CD8-positive, alpha-beta memory T cell (primary cell): ENCODE measurements at places on chromosomes 12 and 14. TPM values are rescaled to one million over a fixed set of nuclear protein-coding genes. Genes with fewer than 3 reads are reported as not detected.

The PITPNM2 gene
- total RNA-seq, result 5.1 TPM

GRCh38 chr12:124919521-124920352 is 5.3 kb upstream of the UBC start:
- H3K4me3 ChIP-seq, result peak overlapping the region; percentile 44
- DNase-seq, result peak; percentile 60
- peak overlapping the region; percentile 100 for H3K27ac ChIP-seq
- H3K36me3 ChIP-seq, result no peaks in the 10 kb centered on the region

DNA sequence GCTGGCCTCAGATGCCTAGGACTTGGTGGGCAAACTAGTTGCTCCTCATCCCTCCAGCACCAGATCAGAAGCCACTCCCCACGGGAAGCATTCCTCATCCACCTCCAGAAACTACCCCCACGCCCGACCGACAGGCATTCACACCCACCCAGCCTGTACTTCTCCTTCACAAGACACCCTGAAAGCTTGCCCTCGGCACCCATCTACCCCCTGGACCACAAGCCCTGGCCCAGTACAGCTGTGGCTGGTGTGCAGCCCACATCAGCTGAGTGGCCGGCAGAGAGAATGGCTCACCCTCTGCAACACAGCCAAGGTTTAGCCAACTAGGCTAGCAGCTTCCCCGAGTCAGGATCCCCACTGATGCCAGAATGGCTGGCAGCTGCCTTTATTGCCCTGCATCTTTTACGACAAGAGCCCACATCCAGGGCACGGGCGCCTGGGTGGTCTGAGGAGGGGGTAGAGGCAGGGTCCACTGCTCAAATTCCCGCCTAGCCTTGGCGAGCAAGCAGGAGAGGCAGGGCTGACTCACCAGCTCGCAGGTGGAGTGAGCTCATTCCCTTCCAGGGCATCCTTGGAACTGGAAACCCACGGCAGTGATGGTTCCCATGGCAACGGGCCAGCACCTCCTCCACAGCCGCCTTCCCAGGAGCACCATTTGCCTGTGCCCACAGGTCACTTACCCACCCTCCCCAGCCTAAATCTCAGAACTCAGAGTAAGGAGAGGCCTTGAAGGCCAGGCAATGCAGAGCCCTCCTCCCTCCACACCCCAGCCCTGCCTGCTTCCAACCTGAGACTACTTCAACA is 17.1 kb downstream of the ACTN1 start:
- no peaks in the 10 kb centered on the region for H3K36me3 ChIP-seq
- no peak overlapping the region for H3K4me3 ChIP-seq
- H3K27me3 ChIP-seq, result no peaks in the 10 kb centered on the region
- DNase-seq, result no peak
- H3K4me1 ChIP-seq, result peaks cover 77% of the 10 kb centered on the region

- H3K27ac ChIP-seq, result no peak overlapping the region
- H3K27me3 ChIP-seq, result no peaks in the 10 kb centered on the region
- H3K36me3 ChIP-seq, result no peaks in the 10 kb centered on the region
- no peaks in the 10 kb centered on the region for H3K4me1 ChIP-seq
- H3K4me3 ChIP-seq, result no peak overlapping the region
Measured at GRCh38 chr12:64181430-64182291, 40.4 kb downstream of the KICS2 start.

DNA sequence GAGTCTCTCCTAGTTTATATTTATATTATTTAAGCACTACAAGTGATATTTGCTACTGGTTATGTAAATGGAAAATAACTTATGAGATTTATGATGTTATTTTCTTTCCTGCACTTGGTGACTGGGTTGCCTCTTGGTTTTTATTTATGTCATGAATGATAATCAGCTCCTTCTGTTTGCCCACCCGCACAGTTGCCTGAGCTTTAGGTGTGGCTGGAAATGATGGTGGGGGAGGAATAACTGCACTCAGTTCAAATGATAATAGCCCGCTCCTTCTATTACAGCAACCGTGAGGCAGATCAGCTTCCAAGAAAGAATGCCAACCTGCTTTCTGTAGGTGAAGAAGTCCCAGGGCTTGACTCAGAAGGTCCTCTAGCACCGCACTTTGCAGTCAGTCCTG is 190.2 kb upstream of the CAND1 start:
- no peak for DNase-seq
- no peak overlapping the region for H3K4me3 ChIP-seq
- H3K27me3 ChIP-seq, result no peaks in the 10 kb centered on the region
- H3K36me3 ChIP-seq, result no peaks in the 10 kb centered on the region
- no peaks in the 10 kb centered on the region for H3K4me1 ChIP-seq

- no peaks in the 10 kb centered on the region for H3K36me3 ChIP-seq
- H3K27ac ChIP-seq, result no peak overlapping the region
- H3K4me3 ChIP-seq, result no peak overlapping the region
- no peaks in the 10 kb centered on the region for H3K4me1 ChIP-seq
- H3K27me3 ChIP-seq, result no peaks in the 10 kb centered on the region
- no peak for DNase-seq
Measured at GRCh38 chr12:101733166-101733565, 6.1 kb downstream of the SYCP3 start.

DNA sequence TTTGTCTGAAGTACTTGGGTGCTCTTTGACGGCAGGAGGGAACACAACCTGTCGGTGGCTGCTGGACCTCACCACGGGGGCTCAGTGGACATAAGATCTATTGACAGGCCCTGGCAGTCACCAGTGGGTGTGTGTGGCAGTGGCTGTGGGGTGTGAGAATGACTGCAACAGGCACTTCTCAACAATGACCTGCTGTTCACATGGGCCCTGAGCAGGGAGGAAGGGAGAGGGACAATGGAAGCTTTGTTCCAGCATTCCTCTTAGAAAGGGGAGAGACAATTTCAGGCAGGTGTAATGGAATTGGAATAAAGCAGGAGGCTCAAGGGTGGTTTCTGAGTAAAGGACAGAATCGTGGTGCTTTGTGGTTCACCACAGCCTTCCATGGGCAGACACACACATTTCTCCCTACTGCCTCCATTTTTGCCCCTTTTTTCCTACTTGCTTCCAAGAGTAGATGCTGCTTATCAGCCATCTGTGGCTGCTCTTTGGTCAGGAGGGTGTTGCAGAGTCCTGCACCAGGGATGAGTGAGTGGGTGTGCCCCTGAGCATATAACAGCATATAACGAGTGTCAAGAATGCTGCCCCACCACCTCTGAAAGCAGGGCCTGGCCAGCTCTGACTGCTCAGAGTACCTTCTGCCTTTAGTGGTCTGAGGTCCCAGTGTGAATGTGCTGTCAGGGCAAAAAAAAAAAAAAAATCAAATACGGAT is 267.7 kb downstream of the RASSF9 start:
- no peak overlapping the region for H3K4me3 ChIP-seq
- H3K4me1 ChIP-seq, result no peaks in the 10 kb centered on the region
- H3K27me3 ChIP-seq, result no peaks in the 10 kb centered on the region

- H3K36me3 ChIP-seq, result no peaks in the 10 kb centered on the region
- H3K4me3 ChIP-seq, result no peak overlapping the region
- H3K4me1 ChIP-seq, result no peaks in the 10 kb centered on the region
- no peak overlapping the region for H3K27ac ChIP-seq
- H3K27me3 ChIP-seq, result peaks cover 8% of the 10 kb centered on the region
Measured at GRCh38 chr14:104116288-104116755, 22.1 kb upstream of the KIF26A start.

DNA sequence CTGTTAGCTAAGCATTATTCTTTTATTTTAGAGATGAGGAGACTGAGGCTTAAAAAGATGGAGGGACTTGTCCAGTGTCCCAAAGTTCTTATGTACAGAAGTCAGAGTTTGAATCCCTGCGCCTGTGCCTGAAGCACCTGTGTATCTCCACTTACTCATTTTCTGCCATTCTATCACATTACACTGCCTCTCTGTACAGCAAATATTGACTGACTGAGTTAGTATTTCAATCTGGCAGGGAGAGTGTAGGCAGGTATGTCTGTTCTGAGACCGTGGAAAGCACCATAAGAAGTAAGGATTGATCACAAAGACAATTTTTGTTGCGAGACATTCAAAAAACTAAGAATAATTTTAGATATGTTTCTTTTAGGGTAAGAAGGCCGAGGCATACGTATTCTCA is 162.7 kb downstream of the KITLG start:
- DNase-seq, result no peak
- H3K27ac ChIP-seq, result no peak overlapping the region
- H3K36me3 ChIP-seq, result no peaks in the 10 kb centered on the region
- no peak overlapping the region for H3K4me3 ChIP-seq
- H3K27me3 ChIP-seq, result no peaks in the 10 kb centered on the region

- no peaks in the 10 kb centered on the region for H3K27me3 ChIP-seq
- DNase-seq, result no peak
- H3K4me3 ChIP-seq, result no peak overlapping the region
- peaks cover 38% of the 10 kb centered on the region for H3K4me1 ChIP-seq
- H3K36me3 ChIP-seq, result no peaks in the 10 kb centered on the region
- no peak overlapping the region for H3K27ac ChIP-seq
Measured at GRCh38 chr12:79883216-79883615, 51.7 kb downstream of the PPP1R12A start.

GRCh38 chr14:90871605-90872233 is 55.5 kb upstream of the TTC7B start:
- H3K4me3 ChIP-seq, result no peak overlapping the region
- no peak for DNase-seq
- no peaks in the 10 kb centered on the region for H3K27me3 ChIP-seq

The FAM177A1 gene
- 47.4 TPM for total RNA-seq

DNA sequence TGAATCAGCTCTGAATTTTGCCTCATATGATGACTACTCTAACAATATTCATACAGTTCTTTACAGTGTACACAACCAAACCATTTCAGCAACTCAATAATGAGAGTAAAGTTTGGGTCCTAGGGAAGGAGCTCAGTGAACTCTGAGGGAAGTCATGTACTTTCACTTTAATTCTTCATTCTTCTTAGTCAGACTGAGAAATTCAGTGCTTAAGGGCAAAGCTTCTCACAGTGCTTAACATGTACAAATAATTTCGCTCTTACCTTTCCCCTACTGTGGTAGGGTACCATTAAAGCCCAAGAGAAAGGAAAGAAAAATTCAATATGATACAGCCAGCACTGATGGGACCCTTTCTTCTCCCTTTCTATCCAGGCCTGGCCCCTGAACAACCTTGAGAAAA is 435.0 kb downstream of the NELL2 start:
- no peaks in the 10 kb centered on the region for H3K4me1 ChIP-seq
- H3K27me3 ChIP-seq, result no peaks in the 10 kb centered on the region
- H3K36me3 ChIP-seq, result no peaks in the 10 kb centered on the region
- no peak overlapping the region for H3K4me3 ChIP-seq
- DNase-seq, result no peak

GRCh38 chr14:75491376-75491978 is 30.8 kb upstream of the BATF start:
- no peaks in the 10 kb centered on the region for H3K27me3 ChIP-seq
- no peaks in the 10 kb centered on the region for H3K36me3 ChIP-seq

DNA sequence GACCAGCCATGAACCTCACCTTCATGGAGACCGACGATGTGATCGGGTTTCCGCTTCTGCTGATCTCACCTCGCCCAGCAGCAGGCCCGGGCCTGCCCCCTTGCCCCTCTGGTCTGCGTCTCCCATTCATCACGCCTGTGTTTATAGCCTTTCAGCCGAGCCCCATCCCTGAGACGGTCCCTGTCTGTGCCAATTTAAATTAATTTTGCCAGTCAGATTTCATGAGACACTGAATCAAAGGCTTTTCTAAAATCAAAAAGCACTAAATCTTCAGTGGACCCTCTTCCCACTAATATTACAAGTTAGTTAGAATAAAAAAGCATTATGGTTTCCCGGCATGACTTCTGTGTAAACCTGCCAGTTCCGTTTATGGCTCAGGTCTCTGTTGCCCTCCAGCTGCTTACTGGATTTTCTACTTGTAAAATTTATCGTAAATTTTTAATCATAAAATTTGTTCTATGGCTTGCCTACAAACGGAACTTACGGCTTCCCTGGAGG is 155.9 kb downstream of the ESRRB start:
- H3K4me1 ChIP-seq, result no peaks in the 10 kb centered on the region
- no peaks in the 10 kb centered on the region for H3K36me3 ChIP-seq
- no peak for DNase-seq
- H3K4me3 ChIP-seq, result no peak overlapping the region
- no peak overlapping the region for H3K27ac ChIP-seq
- H3K27me3 ChIP-seq, result no peaks in the 10 kb centered on the region

DNA sequence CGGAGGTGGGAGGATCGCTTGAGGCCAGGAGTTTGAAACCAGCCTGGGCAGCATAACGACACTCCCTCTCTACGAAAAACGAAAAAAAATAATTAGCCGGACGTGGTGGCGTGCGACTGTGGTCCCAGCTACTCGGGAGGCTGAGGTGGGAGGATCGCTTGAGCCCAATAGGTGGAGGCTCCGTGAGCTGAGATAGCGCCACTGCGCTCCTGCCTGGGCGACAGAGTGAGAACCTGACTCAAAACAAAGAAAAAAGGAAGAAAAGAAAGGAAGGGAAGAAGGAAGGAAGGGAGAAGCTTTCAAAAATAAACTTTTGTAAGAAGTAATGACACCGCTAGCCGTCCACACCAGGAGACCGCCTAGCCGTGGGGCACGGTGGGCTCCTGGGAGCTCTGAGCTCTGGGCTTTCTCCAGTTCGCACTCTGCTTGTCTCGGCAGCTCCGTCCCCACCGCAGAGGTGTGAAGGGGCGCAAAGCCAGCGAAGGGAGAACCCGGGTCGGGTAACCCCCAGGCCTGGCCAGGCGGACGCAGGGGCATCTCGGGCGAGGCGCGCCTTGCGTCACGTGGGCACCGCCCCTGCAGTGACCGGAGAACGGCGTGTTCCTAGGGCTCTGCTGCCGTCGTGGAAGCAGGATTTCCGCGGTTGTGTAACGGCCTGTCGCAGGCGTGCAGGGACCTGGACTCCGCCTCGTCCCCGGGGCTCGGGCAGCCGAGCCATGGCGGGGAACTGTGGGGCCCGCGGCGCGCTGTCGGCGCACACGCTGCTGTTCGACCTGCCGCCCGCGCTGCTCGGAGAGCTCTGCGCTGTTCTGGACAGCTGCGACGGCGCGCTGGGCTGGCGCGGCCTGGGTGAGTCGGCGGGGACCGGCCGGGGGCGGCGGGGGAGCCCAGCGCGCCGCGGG is at the start of gene IRAK3:
Gene IRAK3 (plus strand): TSS at position 631 of the 902 bp plus-strand sequence. CDS start 86 bp downstream, at position 717.
- peak within 1 kb of the TSS; percentile 40 for H3K4me3 ChIP-seq
- peak; percentile 10 for DNase-seq
- H3K27ac ChIP-seq, result no peak within 1 kb of the TSS
- H3K27me3 ChIP-seq, result peaks cover 5% of the 10 kb centered on the region
- peaks cover 3% of the 10 kb centered on the region for H3K4me1 ChIP-seq
- no peaks in the 10 kb centered on the region for H3K36me3 ChIP-seq

- H3K4me3 ChIP-seq, result no peak overlapping the region
- DNase-seq, result no peak
- no peaks in the 10 kb centered on the region for H3K4me1 ChIP-seq
- H3K27me3 ChIP-seq, result no peaks in the 10 kb centered on the region
- no peak overlapping the region for H3K27ac ChIP-seq
- no peaks in the 10 kb centered on the region for H3K36me3 ChIP-seq
Measured at GRCh38 chr14:103317251-103317650, 16.8 kb upstream of the EIF5 start.

- no peak overlapping the region for H3K4me3 ChIP-seq
- no peaks in the 10 kb centered on the region for H3K4me1 ChIP-seq
- no peak overlapping the region for H3K27ac ChIP-seq
- DNase-seq, result no peak
- no peaks in the 10 kb centered on the region for H3K36me3 ChIP-seq
- no peaks in the 10 kb centered on the region for H3K27me3 ChIP-seq
Measured at GRCh38 chr12:111277570-111277969, 91.3 kb downstream of the PHETA1 start.
